ENCODE measurements at places on chromosomes 5 and 9.

DNA sequence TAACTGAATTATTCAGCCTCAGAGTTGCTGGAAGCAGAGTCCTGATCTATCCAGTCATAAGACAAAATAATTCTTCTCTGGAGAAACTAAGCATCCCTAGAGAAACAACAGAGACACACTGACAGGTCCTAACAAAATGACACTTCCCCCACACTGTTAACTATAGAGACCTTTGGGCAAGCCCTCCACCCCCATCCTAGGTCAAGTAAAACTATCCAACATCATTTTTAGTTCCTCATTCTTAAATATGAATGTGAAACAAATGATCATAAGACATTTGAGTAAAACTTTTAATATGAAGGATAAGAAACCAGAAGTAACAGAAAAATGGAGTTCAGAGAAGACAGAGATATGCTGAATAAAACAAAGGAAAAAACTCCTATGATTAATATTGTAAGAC, 30.9 kb downstream of the CNTLN start:
- no peak for DNase-seq

DNA sequence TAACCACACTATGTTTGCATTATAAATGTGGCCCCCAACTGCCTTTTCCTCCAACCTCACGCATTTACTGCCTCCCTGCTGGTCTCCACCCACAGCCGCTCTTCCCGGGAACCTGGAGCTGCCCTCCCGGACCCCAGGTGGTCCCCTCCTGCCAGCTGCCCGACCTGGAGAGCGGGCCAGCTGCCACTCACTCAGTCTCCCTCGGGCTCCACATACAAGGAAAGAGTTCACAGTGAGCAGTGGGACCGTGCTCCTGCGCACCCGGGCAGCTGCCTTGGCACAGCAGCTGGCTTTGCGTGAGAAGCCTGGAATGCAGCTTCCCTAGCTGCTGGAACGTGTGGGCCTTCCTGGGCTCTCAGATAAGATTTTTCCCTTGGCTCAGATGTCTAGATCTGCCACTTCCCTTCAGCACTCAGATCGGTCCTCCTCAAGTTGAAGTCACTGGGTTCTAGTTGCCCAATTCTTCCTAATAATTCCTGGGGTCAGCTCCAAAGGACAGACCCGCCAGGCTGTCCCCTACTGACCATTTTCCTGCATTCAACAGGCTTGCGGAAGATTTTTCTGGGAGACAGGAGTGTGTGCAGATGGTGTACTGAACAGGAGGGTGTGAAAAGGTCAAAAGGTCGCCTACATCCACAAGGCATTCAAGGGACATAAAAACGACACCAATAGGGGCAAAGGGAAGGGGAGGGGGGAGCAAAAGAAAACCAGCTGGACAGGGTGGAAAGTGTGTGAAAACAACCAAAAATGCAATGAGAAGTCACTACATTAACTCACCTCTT, 69.1 kb downstream of the MYO10 start:
- no peak for DNase-seq

DNA sequence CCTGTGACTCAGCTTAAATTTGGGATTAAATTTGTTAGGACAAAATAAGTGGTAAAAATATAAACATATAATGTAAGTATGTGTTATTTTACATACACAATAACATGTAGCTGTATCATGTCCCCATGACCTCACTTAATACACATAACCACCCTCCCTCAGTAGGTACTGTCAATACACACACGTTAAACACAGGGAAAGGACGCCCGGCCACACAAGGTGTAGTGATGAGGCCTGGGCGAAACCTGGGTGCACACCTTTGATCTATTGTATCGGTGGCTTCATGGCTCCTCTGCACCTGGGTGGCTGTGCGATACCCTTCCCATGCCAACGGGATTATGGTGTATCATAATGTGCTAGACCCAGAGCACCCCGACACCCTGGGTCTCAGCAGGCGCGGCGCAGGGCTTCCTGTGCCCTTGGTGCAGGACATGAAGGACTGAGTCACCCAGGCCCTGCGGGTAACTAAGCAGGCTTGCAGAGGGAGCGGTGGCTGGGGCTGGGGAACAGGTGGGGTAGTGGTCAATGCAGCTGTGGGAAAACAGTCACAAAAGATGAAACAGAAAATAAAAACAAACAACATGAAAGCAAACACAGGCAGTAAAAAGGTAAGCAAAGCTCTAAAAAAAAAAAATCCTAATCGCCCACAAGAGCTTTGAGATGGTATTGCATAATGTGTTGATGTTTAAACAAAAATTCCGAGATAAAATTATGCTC, 127.5 kb upstream of the RETREG1 start:
- peak; percentile 33 for DNase-seq

- DNase-seq: no peak
Measured at GRCh38 chr5:140253985-140254384, 48.9 kb downstream of the PFDN1 start.

- no peak for DNase-seq
Measured at GRCh38 chr5:53560028-53560427, 411 bp upstream of the NDUFS4 start.

- peak; percentile 2 for DNase-seq
Measured at GRCh38 chr9:9752722-9753121, 860.1 kb downstream of the PTPRD start.

DNA sequence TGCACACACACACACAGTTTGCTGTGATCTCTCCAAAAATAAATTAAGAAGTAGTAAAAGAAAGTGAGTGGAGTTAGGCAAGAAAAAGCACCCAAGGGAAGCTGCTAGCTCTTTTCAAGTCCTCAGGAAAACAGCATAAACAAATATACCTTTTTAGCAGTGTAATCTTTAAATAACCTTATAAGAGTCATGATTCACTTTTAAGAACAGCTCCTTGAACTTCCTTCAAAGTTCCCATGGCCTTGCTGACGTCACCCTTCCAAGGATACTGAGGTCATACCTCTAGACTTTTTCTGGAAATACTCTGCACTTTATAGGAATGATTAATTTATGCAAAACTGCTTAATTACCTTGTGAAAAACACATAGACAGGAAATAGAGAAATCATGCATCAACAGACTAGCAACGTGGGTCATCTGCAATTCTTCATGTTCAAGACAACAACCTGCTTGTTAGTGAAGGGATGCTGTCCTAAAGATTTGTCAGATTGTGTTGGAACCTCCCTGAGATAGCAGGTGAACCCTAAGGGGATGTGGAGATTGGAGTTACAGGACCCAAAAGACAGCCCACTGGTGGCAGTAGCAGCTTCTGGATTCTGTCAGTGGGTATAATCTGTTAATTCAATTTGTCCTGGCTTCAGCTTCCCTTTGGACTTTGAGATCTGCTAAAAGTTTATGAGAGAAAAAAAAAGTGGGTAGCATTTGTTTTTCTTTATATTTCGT, 229.0 kb downstream of the ELAVL2 start:
- no peak for DNase-seq

DNA sequence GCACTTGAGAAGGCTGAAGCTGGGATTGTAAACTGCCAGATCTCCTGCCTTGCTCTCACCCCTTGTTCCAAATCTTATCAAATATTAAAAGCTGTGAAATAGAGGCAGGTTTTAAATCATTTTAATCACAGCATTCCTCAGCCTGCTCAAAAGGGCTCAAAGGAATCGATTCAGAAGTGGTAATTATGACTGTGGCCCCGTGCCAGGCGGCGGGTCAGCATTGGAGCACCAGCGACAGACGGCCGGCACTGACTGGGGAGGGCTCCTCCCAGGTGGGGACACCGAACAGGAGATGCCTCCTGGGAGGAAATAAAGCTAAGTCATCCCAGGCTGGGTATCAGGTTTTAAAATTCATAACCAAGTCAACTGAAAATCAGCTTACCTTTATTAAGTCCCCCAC, 66.7 kb downstream of the KCNIP1 start:
- no peak for DNase-seq

DNA sequence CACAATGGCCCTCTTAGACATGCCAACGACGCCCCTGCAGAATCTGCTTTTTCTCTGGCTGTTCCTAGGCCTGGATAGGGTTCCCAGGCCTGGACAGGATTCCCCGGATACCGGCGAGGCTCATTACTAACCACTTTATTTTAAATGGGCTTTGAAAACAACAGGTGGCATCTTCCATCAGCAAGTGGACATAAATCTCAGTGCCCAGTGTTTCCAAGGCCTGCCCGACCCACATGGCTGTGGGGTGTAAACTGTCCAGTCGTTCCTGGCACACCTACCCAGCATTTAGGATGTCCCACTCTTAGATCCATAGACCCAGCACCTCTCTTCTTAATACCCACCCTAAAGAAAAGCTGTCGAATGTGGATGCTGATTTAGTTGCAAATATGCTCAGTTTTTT, 896 bp downstream of the CMBL start:
- DNase-seq: no peak

DNA sequence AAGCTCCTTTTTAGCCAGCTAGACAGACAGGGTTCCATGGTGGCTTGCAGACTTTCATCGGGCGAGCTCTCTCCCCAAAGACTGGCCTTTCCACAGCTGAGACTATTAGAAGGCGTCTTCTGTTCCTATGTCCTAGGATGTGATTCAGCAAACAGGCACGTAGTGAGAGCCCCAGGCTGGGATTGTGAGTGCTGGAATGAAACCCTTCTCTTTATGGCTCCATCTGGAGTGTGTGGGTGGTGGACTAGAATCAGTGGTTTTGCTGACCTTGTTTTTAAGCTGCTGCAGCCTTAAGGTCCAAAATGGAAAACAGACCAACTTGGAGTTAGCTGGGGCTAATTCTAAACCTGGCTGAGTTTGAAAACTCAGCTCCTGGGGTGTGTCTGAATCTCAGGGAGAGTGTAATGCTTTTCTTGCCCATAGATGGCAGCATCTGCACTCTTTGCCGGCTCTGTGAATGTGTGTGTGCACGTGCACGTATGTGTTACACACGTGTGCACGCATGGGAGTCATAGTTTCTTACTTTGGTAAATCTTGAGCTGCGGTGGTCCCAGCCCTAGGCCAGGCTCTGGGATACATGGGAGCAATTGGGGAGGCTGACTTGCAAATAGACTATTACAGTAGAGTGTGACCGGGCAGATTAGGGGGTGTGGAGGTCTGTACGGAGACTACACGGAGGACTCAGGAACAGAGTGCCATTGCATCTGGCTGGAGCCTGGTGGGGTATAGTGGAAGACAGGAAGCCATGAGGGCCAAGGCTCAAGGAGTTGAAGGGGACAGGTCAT, 10.7 kb downstream of the GSN start:
- peak; percentile 75 for DNase-seq

DNA sequence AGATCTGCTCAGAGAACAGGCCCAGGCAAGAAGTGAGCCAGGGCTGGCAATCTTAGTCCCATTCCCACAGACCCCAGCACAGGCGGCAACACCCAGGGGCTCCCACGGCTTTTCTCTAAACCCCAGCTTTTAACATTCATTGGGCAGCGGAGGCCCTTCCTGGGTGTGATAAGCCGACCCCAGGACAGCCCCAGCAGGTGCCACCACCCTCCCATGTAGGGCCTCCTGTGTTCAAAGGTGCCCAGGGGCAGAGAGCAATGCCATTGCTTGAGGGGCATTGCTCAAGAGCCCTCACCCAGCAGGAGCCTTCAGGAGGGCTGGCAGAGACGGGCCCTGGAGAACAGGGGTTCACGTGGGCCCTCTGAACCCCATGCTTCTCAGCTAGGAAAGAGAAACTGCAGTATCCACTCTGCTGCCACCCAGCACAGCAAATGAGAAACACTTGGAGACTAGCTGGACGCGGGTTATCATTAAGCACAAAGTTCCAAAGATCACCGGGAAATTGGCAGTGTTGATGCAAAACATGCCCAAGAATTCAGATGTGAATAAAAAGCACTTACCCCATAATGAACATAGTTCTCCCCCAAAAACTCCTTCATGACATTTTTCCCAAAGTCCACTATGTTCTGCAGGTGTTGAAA, 13.9 kb downstream of the IPPK start:
- DNase-seq: no peak

DNA sequence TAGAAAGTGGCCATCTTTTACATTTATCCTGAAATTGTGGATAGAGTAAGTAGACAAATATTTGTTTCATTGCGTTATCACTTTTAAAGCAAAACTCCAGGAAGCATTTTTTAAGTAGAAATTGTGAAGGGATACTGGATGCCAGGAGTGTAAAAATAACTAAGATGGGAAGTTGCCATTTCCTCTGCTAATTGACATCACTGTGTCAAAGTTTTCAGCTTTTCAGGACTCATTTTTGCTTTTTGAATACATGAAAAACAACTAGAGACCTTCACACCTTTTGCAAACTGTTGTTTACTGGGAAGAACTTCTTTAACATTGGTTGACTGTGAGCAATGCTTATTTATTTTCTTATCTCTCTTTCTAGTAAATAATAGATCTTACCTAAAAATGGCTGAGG, 337.5 kb downstream of the NR2F1-AS1 start:
- no peak for DNase-seq

DNA sequence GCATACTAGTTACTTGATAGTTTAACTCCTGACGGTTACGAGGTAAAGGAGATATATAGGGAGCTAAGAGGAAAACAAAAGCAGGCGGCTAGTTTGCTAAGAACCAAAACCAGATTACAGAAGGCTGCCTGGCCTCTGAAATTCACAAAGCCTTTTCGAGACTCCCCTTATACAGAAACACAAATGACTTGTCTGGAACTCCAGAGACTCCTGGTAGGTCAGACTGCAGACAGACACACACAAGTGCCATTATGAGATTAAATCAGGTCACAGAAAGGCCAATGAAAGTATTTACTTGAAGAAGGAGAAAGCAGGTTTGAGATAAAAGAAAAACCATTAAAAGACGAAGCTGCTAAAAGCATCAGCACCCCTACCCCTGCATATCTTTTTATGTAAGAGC, 142.5 kb upstream of the LRRTM2 start:
- DNase-seq: no peak

- no peak for DNase-seq
Measured at GRCh38 chr5:9534881-9535517, 10.9 kb downstream of the SEMA5A start.

DNA sequence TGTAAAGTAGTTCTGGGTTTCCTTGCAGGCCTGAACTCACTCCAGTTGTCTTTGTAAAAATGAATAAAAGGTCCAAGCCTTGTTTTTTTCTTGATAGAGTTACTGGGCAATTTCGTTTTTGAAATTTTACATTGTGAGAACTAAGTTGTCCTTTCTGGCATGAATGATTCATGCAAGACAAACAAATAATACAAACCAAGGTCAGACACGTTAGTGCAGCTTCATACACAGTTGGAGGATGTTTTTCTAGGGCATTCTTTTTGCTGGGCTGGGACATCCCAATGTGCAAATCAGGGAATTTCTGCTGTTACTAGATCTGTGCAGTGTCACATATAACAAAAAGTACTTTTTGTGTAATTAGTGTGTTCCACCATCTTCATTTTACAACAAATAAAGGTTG, 96.0 kb downstream of the MEGF10 start:
- DNase-seq: no peak

DNA sequence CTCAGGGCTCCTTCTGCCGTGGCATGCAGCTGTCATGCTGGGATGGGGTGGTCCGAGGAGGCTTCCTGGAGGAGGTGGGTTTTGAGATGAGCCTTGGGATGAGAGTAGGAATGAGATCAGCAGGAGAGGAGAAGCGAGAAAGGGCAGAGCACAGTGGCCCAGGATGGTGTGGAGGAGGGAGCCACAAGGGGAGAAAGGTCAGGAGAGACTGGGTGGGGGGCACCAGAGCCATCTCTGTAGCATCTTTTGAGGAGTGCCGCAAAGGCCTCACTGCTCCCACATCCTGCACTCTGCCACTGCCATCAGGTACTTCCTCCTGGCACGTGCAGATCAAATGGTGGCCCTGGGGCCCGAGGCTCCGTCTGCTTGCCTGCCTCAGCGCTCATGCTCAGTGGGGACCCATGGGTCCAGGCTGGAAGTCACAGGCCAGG, 150.2 kb downstream of the MACROH2A1 start:
- no peak for DNase-seq

- no peak for DNase-seq
Measured at GRCh38 chr5:174490728-174491127, 233.7 kb upstream of the MSX2 start.

- DNase-seq: no peak
Measured at GRCh38 chr5:140480310-140481014, 67.0 kb upstream of the EIF4EBP3 start.

GRCh38 chr5:160463740-160464465, 42.2 kb downstream of the PTTG1 start:
- DNase-seq: no peak
